Fibroblast of skin of right quadriceps (primary cell): ENCODE measurements at places on chromosomes 6 and 20.

- peak; percentile 2 for DNase-seq
Measured at GRCh38 chr6:93196406-93196970, 222.9 kb downstream of the EPHA7 start.

DNA sequence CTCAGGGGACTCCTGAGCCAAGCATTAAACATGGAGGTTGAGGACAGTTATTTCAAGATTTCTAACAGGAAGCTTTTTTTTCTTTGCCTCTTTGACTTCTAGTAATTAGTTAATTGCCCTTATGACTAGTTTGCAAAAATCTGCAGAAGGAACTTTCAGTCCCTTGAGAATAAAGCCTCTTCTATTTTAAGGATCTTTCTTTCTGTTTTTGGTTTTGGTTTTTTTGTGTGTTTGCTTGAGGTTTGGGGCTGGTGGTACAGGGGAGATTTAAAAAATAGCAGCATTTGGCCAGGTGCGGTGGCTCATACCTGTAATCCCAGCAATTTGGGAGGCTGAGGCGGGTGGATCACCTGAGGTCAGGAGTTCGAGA is 259.3 kb downstream of the BMP7 start:
- DNase-seq: no peak

DNA sequence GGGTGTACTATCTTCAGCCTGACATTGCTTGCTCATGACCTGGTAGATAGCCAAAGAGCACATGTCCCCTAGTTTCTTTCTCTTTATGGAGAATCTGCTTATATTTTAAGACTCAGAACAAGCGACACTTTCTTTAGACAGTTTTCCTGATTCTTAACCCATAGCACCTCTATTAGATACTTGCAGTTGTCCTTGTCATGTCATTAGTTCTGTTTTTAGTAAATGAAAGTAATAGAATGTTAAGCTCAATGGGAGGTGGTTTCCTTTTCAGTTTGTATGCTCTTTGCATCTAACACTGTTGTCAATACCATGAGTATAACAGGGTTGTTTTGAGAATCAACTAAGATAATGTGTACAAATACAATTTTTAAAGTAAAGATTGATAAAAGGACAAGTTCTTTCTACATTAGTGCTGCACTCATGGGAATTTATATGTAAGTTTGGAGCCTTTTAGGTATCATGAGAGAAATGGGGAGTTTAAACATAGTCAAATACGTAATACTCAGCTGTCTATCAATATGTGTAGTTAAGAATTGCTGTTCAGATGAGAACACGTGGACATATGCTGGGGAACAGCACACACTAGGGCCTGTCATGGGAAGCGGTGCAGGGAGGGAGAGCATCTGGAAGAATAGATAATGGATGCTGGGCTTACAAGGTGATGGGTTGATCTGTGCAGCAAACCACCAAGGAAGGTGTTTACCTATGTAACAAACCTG is 124.3 kb downstream of the GRM1 start:
- DNase-seq: no peak

- DNase-seq: no peak
Measured at GRCh38 chr6:41799559-41799911, 12.0 kb downstream of the TOMM6 start.

DNA sequence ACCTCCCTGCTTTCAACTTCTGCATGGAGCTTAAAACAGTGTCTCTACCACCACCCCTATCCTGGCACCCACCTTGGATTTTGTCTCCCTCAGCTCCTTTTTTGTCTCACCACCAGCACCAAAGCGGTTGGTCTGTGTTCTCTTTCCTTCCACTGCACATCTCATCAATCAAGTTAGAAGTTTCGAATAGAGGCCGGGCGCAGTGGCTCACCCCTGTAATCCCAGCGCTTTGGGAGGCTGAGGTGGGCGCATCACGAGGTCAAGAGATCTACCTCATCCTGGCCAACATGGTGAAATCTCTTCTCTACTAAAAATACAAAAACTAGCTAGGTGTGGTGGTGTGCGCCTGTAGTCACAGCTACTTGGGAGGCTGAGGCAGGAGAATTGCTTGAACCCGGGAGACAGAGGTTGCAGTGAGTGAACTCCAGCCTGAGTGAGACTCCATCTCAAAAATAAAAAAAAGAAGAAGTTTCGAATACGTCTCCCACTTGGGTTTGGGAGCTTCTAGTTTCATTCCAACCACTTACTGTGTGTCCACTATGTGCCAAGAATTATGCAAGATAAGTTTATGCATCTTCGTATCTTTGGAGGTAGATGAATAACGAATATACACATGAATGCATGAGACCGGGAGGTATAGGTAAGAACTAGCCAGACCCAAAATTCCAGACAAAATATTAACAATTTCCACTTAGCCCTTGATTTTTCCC is 5.9 kb downstream of the PCED1A start:
- no peak for DNase-seq

GRCh38 chr20:37421988-37422387 is 76.0 kb downstream of the SRC start:
- peak; percentile 45 for DNase-seq

GRCh38 chr6:156776470-156776839 is 723 bp upstream of the ARID1B start:
- peak; percentile 55 for DNase-seq

GRCh38 chr6:18533793-18534192 is 146.6 kb downstream of the RNF144B start:
- DNase-seq: no peak

DNA sequence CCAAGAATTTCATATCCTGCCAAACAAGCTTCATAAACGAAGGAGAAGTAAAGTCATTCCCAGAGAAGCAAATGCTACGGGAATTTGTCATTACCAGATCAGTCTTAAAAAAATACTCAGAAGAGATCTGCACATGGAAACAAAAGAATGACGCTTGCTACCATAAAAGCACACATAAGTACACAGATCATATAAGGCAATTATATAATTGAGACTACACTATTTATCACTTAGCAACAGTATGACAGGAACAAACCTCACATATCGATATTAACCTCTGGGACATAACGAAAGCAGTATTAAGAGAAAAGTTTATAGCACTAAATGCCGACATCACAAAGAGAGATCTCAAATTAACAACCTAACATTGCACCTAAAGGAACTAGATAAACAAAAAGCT is 67.6 kb upstream of the TMEM200A start:
- DNase-seq: no peak

GRCh38 chr6:127342296-127342945 is 988 bp downstream of the ECHDC1 start:
- peak; percentile 52 for DNase-seq

- DNase-seq: no peak
Measured at GRCh38 chr20:19071902-19072498, 140.4 kb upstream of the SLC24A3 start.

- no peak for DNase-seq
Measured at GRCh38 chr6:4774296-4774695, 1.9 kb upstream of the CDYL start.

GRCh38 chr20:43017241-43018030 is 172.3 kb downstream of the PTPRT start:
- DNase-seq: no peak

- DNase-seq: no peak
Measured at GRCh38 chr6:89454300-89454699, 21.3 kb downstream of the ANKRD6 start.

- DNase-seq: no peak
Measured at GRCh38 chr20:22418738-22419137, 165.6 kb downstream of the FOXA2 start.

GRCh38 chr20:17680836-17681725 is 961 bp downstream of the RRBP1 start:
- peak; percentile 73 for DNase-seq

- peak; percentile 19 for DNase-seq
Measured at GRCh38 chr6:159170333-159170672, 1.1 kb downstream of the FNDC1 start.

- no peak for DNase-seq
Measured at GRCh38 chr20:20772497-20773085, 60.1 kb upstream of the RALGAPA2 start.

- DNase-seq: peak; percentile 7
Measured at GRCh38 chr20:4457566-4458543, 263.9 kb upstream of the PRND start.
